A549 treated with Hydrocortisone at 1 μM for 4 hours (cell line): ENCODE measurements at places on chromosomes 13 and 19. TPM values are rescaled to one million over a fixed set of nuclear protein-coding genes. Genes with fewer than 3 reads are reported as not detected.

PPAN gene
- 43.8 to 56.2 TPM (median 51.7 TPM) in 5 replicates for total RNA-seq

PSG1 gene
- 0.10 to 0.44 TPM (median 0.20 TPM) in 5 replicates for total RNA-seq

SLAIN1 gene
- 0.41 to 0.67 TPM (median 0.58 TPM) in 5 replicates for total RNA-seq

ZNF415 gene
- total RNA-seq = not detected in 5 replicates

FPR3 gene
- total RNA-seq = not detected in 5 replicates
